ENCODE measurements at places on chromosomes 6 and 20.

GRCh38 chr6:7727946-7728854 lies 2.3 kb downstream of the BMP6 start:
- DNase-seq, result peak; percentile 81

DNA sequence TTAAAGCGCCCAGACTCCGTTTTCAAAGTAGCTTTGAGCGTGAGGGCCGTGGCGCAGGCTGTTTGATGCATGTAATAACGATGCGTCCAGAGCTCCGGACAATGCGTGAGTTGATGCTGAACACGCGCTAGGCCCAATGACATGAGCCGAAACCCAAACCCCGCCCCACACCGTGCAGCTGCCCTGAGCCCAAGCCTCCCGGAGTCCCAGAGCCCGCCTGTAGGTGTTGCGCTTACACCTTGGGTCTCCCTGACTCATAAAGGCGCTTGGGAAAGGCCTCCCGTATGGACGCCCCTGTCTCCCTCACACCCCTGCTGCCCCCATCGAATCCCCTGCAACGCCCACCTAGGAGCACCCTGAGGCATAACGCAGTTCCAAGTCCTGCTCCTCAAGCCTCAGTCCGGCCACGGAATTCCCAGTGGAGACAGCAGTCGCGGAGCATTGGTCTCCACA lies 87.6 kb downstream of the ERMARD start:
- peak; percentile 80 for DNase-seq

GRCh38 chr6:147509891-147510290 lies 1.4 kb downstream of the SAMD5 start:
- no peak for DNase-seq

GRCh38 chr20:4008877-4009276 lies 6.5 kb downstream of the RNF24 start:
- no peak for DNase-seq

GRCh38 chr6:26211963-26212362 lies 124.7 kb downstream of the HFE start:
- DNase-seq, result no peak

DNA sequence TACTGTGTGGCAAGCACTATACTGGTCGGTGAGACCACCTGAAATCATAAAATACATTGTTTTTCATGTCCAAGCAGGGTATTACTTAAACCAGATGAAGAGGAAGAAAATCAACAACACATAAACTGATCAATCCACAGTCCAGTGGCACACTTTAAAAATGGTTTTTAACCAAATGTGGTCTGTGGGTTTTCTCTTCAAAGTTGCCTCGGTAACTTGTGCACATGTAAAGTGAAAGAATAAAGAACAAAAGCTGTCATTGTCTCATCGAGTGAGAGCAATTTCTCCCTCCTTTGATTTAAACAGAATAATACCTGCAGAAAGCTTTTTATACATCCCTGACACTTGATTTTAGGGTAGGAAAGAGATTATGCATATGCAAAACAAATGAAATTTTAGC lies 3.7 kb downstream of the FLRT3 start:
- DNase-seq, result peak; percentile 37

- DNase-seq, result no peak
Observed at GRCh38 chr20:63782521-63782971, 43.0 kb downstream of the SLC2A4RG start.
